ENCODE measurements at places on chromosomes 5 and 9.

DNA sequence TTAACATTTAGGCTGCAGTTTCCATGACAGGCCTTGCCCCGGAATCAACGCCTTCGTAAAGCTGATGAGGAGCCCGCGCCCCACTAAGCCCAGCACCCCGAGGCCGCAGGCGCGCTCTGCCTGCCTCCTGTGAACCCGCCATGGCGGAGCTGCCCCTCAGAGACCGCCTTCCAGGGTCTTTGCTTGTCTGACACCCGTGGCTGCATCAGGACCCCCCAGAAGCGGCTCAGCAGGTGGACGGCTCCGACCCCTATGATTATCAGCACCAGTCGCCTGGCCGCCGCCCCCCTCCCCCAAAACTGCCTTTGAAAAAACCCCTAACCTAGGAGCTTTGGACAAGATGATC lies 507 bp upstream of the DPH7 start:
- DNase-seq, result no peak

- DNase-seq, result no peak
These were observed 612.9 kb upstream of the TLE4 start for GRCh38 chr9:78958892-78959291.

GRCh38 chr5:173549644-173550043 lies 66.8 kb downstream of the BOD1 start:
- no peak for DNase-seq

DNA sequence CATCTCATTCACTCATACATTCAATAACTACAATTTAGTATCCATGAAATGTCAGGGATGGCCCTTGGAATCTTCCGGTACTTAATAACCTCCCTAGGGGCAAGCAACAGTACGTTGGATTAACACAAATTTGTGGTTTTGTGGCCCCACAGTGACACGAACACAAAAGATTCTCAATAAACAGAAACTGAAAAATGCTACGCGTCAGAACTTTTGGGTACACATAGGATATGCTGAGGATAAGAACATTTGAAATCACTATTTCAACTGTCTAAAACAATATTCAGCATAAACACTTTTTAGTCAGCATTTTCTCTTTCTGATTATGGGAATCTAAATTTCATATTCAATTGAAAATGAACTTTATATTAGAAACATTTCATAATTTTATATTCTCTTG lies 107.0 kb upstream of the GPR151 start:
- no peak for DNase-seq

- DNase-seq, result no peak
These were observed 50.8 kb upstream of the PCSK1 start for GRCh38 chr5:96483878-96484277.

DNA sequence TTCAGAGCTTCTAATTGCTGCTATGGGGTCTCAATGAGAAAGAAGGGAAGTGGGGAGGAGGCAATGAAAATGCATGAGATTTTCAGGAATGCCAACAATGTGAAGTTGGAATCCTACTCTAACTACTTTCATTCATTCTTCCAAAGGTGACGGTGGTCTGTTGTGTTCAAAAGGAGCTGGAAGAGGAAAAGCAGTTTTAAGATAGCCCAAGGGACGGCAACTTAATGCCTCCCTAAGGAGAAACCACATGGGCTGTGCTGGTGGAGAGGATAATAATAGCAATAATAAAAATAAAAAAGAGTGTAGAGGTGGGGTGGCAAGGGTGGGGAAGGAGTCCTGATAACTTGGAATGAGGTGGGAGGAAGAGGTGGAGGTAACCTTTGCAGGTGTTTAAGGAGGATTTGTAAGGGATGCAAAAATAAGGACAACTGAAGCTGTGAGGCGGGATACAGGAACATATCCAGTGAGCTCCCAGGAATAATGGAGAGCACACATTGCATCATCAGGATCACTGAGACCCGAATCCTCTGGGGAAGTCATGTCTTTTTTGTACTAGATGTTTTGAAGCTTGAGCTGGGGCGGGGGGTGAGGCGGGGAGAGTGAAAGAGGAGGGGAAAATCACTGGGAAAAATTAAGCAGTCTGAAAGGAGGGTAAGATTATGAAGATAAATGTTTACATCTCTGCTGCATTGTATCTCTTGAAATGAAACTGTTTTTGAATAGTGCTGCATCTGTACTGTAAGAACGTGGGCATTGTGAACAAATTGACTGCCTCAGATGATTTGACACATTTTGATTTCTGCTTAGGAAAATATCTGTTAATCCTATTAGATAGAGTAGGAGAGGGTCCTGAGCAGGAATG lies 120.1 kb upstream of the TMEM161B start:
- DNase-seq, result no peak

DNA sequence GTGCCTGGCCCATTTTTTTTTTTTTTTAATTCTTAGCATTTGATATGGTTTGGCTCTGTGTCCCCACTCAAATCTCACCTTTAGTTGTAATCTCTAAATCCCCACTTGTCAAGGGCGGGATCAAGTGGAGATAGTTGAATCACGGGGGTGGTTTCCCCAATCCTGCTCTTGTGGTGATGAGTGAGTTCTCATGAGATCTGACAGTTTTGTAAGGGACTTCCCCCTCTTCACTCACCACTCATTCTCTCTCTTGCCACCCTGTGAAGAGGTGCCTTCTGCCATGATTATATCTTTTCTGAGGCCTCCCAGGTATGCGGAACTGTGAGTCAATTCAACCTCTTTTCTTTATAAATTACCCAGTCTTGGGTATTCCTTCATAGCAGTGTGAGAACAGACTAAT lies 27.2 kb downstream of the NDUFAF2 start:
- no peak for DNase-seq

GRCh38 chr9:18698992-18699391 lies 225.0 kb downstream of the ADAMTSL1 start:
- no peak for DNase-seq

GRCh38 chr5:68071736-68072135 lies 143.8 kb upstream of the PIK3R1 start:
- DNase-seq, result no peak

DNA sequence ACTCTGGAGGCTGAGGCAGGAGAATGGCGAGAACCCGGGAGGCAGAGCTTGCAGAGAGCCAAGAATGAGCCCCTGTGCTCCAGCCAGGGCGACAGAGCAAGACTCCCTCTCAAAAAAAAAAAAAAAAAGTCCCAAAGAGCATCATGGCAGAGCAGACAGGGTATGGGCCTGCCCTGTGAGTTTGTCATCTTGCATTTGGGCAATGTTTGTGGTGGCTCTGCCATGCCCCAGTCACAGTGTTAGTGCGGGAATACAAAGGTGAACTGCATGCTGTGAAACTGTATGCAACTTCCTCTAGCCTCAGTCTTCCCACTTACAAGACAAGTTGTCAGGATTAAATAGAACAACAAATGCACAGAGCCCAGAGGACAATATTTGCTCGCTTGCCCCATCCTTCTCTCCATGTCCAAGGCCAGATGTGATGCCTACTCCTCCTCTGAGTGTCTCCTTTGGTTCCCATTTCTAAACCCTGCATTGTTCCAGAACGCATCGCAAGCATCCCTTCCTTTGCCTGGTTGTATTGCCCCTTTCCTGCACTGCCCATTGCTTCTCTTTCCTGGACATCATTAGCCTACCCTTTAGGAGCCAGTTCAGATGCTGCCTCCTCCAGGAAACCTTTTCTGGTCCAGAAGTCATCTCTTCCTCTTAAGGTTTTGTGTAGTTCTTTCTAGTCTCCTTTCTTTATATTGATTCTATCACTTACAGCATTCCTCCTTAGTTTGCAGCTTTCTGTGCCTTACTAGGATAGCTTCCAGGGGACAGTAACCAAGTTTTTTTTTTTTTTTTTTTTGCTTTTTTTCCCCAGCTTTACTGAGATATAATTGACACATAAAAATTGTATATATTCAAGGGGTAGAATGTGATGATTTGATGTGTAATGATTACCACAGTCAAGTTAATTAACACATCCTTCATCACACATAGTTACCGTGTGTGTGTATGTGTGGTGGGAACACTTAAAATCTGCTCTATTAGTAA lies 69.0 kb upstream of the TNFAIP8 start:
- no peak for DNase-seq

DNA sequence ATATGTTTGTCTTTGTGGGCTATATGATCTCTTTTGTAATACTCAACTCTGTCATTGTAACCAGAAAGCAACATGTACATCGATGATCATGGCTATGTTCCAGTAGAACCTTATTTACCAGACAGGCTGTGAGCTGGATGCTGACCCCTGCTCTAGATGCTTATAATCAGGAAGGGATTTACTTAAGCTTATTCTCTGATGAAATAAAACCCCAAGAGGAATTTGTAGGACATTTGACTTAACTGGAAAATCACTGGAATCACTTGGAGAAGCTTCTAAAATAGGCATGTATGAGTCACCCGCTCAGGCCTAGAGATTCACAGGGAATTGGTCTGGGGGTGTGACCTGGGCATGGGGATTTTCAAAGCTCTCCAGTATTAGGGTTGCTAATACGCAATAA lies 285.8 kb upstream of the ZNF608 start:
- no peak for DNase-seq

- DNase-seq, result no peak
These were observed 563.6 kb upstream of the CTNND2 start for GRCh38 chr5:12467799-12468198.

Data from GM12892 (cell line).